ENCODE measurements at places on chromosomes 16 and 17. TPM values are rescaled to one million over a fixed set of nuclear protein-coding genes. Genes with fewer than 3 reads are reported as not detected.

OTOP3 gene
- polyA plus RNA-seq, result not detected

- H3K27me3 ChIP-seq, result no peaks in the 10 kb centered on the region
- H3K27ac ChIP-seq, result no peak overlapping the region
- H3K4me3 ChIP-seq, result no peak overlapping the region
- no peaks in the 10 kb centered on the region for H3K36me3 ChIP-seq
Measured at GRCh38 chr17:9936095-9936494, 31.0 kb upstream of the RCVRN start.

GPR139 gene
- not detected for polyA plus RNA-seq

CEP95 gene
- polyA plus RNA-seq, result 66.5 TPM

DNA sequence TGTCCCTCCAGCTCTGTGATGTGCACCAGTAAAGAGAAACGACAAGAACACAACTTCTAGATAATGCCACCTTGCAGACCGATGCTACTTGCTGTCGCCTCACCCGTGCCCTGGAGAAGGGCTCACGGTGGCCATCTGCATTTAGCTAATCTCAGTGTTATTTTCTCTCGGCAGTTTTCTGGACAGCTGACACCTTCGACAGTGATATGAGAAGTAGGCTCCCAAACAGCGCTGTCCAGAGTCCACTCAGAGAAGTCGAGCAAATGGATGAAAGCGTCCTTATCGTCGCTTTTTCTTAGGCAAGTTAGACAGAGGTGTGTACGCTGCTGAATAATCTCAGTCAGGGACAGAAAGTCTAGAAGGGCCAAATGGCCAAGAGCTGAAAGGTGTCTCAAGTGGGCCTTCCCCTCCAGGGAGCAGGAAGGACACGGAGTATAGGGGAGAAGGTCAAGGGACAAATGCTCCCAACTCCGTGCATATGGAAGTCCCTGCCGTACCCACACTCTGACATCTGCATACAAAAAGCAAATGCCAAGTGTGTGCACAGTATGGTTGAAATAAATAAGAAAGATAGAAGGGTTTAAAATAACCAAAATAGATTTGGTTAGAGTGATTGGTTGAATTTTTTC lies 42.4 kb upstream of the MYOCD start:
- no peak for DNase-seq
- H3K27ac ChIP-seq, result no peak overlapping the region
- no peaks in the 10 kb centered on the region for H3K4me1 ChIP-seq
- no peak overlapping the region for H3K4me3 ChIP-seq
- H3K36me3 ChIP-seq, result no peaks in the 10 kb centered on the region

GAST gene
- polyA plus RNA-seq, result not detected

CCDC200 gene
- polyA plus RNA-seq, result not detected

KRT40 gene
- polyA plus RNA-seq, result not detected

GRCh38 chr17:50626037-50626574 lies 8.6 kb upstream of the ABCC3 start:
- H3K4me1 ChIP-seq, result no peaks in the 10 kb centered on the region
- H3K4me3 ChIP-seq, result no peak overlapping the region
- H3K36me3 ChIP-seq, result no peaks in the 10 kb centered on the region
- peak; percentile 85 for DNase-seq
- H3K27ac ChIP-seq, result no peak overlapping the region

REXO5 gene
- 1.7 TPM for polyA plus RNA-seq

- no peaks in the 10 kb centered on the region for H3K4me1 ChIP-seq
- H3K27ac ChIP-seq, result no peak overlapping the region
- H3K27me3 ChIP-seq, result no peaks in the 10 kb centered on the region
- H3K36me3 ChIP-seq, result no peaks in the 10 kb centered on the region
Measured at GRCh38 chr17:15303268-15303667, 38.1 kb downstream of the TEKT3 start.

TMC5 gene
- polyA plus RNA-seq, result not detected

GFER gene
- 54.4 TPM for polyA plus RNA-seq

DNA sequence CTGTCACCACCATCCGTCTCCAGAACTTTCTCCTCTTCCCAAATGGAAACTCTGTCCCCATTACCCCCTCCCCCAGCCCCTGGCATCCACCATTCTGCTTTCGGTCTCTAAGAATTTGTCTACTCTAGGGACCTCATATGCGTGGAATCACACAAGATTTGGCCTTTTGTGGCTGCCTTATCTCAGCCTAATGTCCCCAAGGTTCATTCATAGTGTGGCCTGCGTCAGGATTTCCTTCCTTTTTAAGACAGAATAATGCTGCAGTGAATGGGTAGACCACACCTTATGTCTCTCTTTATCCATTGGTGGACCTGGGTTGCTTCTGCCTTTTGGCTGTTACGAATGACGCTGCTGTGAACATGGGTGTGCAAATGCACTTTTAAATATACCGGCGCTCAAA lies 139.7 kb upstream of the PLCG2 start:
- no peak for DNase-seq
- H3K36me3 ChIP-seq, result no peaks in the 10 kb centered on the region
- no peaks in the 10 kb centered on the region for H3K27me3 ChIP-seq
- H3K4me1 ChIP-seq, result no peaks in the 10 kb centered on the region
- no peak overlapping the region for H3K4me3 ChIP-seq
- H3K27ac ChIP-seq, result peak overlapping the region; percentile 41

SLC9A5 gene
- 2.7 TPM for polyA plus RNA-seq

- H3K4me3 ChIP-seq, result no peak overlapping the region
- H3K27me3 ChIP-seq, result no peaks in the 10 kb centered on the region
- H3K36me3 ChIP-seq, result no peaks in the 10 kb centered on the region
Measured at GRCh38 chr17:73534209-73534909, 109.9 kb downstream of the SDK2 start.

FBXO47 gene
- not detected for polyA plus RNA-seq

DNA sequence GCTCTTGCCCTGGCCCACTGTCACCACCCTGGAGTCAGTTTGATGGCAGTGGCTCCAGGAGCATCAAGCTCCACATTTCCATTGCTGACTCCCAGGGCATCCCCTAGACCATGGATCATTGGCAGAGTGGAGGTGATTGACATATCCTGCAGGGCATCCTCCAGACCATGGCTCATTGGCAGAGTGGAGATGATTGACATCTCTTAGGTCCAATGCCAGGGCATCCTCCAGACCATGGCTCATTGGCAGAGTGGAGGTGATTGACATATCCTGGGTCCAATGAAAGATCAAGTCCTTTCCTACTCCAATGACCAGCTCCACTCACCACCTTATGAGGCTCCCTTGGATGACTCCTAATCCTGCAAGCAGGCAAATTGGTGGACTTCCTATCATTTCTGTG lies 174.3 kb upstream of the NLRP1 start:
- peak overlapping the region; percentile 88 for H3K27ac ChIP-seq
- no peaks in the 10 kb centered on the region for H3K36me3 ChIP-seq
- H3K4me3 ChIP-seq, result no peak overlapping the region
- H3K4me1 ChIP-seq, result peaks cover 8% of the 10 kb centered on the region

- H3K4me3 ChIP-seq, result no peak overlapping the region
- H3K36me3 ChIP-seq, result no peaks in the 10 kb centered on the region
- peaks cover 6% of the 10 kb centered on the region for H3K27me3 ChIP-seq
- H3K4me1 ChIP-seq, result peaks cover 24% of the 10 kb centered on the region
Measured at GRCh38 chr16:67399218-67399733, 6.0 kb upstream of the TPPP3 start.

PIPOX gene
- 0.34 TPM for polyA plus RNA-seq

- no peak overlapping the region for H3K4me3 ChIP-seq
- no peaks in the 10 kb centered on the region for H3K36me3 ChIP-seq
- H3K4me1 ChIP-seq, result no peaks in the 10 kb centered on the region
- no peak for DNase-seq
- no peak overlapping the region for H3K27ac ChIP-seq
Measured at GRCh38 chr17:79251824-79252223, 177.2 kb downstream of the ENGASE start.

DNA sequence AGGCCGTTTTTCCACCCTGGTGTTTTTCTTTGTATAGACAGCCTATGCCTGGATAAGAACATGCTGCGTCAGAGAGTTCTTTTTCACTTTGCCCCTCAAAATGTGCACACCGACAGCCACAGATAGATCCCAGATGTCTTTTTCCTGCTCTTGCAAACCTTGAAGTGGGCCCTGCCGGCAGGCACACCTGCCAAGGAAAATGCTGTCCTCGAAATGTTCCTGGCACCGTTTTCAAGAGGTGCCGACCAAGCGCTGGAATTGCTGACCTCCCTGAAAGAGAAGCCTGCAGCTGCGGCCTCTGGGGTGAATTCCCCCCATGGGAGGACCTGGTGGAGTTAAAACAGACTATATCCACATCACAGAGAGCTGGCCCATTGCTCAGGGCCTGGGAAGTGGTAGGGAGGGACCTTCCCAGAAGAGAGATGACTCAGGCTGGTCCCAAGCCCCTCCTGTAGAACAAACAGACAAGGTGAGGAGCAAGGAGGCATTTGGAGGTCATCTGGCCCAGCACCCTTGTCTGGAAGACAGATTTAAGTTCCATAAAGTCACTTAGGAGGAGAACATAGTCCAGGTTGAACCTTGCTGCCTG lies 668.1 kb downstream of the MAF start:
- H3K36me3 ChIP-seq, result no peaks in the 10 kb centered on the region
- no peaks in the 10 kb centered on the region for H3K27me3 ChIP-seq
- no peak for DNase-seq
- no peaks in the 10 kb centered on the region for H3K4me1 ChIP-seq
- no peak overlapping the region for H3K27ac ChIP-seq
- H3K4me3 ChIP-seq, result no peak overlapping the region

- no peak for DNase-seq
- peaks cover 26% of the 10 kb centered on the region for H3K36me3 ChIP-seq
- H3K27me3 ChIP-seq, result no peaks in the 10 kb centered on the region
- no peaks in the 10 kb centered on the region for H3K4me1 ChIP-seq
- no peak overlapping the region for H3K27ac ChIP-seq
Measured at GRCh38 chr17:18928628-18929125, 23.3 kb upstream of the SLC5A10 start.

- H3K4me3 ChIP-seq, result no peak within 1 kb of the TSS
- no peaks in the 10 kb centered on the region for H3K27me3 ChIP-seq
- H3K27ac ChIP-seq, result peak within 1 kb of the TSS; percentile 56
- H3K4me1 ChIP-seq, result peaks cover 19% of the 10 kb centered on the region
- H3K36me3 ChIP-seq, result no peaks in the 10 kb centered on the region
- peak; percentile 74 for DNase-seq
Measured at GRCh38 chr17:7650509-7651096, at the start of gene ATP1B2. ATP1B2 (plus strand) TSS chr17:7650926; CDS start chr17:7651519, 593 bp downstream.

- H3K36me3 ChIP-seq, result no peaks in the 10 kb centered on the region
- H3K4me1 ChIP-seq, result no peaks in the 10 kb centered on the region
- no peak overlapping the region for H3K27ac ChIP-seq
- no peak overlapping the region for H3K4me3 ChIP-seq
- DNase-seq, result no peak
- peaks cover 69% of the 10 kb centered on the region for H3K27me3 ChIP-seq
Measured at GRCh38 chr16:3038896-3039295, 2.2 kb upstream of the BICDL2 start.

TBC1D24 gene
- 13.8 TPM for polyA plus RNA-seq

TENT4B gene
- 4.2 TPM for polyA plus RNA-seq

DNA sequence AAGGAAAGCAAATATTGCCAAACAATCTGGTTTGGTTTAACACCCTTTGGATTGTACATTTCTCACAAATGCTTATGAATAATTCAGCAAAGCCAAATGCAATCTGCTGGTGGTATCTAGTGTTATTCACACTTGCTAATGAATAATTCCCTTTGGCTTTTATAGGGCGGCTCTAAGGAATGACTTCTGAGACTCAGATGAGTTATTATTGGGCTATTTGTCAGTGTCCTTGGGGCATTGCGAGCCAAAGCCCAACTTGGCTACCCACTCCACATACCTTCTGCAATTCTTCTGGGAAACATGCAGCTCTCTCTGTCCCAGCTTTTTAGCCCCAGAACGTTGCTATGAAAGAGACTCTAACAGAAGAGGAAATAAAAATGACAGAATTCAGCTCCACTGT lies 41.1 kb downstream of the FTO start:
- peak overlapping the region; percentile 42 for H3K27ac ChIP-seq
- DNase-seq, result peak; percentile 32
- H3K27me3 ChIP-seq, result no peaks in the 10 kb centered on the region
- peaks cover 36% of the 10 kb centered on the region for H3K4me1 ChIP-seq
- no peak overlapping the region for H3K4me3 ChIP-seq

ABCC3 gene
- 164 TPM for polyA plus RNA-seq

DNA sequence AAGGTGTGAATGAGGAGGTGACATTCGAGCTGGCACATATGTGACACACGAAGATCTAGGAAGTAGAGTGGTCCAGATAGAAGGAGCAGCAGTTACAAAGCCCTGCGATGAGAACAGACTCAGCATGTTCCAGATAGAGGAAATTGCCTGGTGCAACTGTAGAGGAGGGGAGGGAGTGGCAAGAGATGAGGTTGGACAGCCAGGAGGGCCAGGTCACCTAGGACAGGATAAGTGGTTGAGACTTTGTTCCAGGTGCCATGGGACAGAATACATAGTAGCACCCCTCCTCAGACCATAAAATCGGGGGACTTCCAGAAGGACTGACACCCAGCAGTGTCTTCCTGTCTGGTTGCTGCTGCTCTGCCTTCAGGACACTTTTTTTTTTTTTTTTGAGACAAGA lies 11.0 kb upstream of the CENPT start:
- no peak for DNase-seq
- no peaks in the 10 kb centered on the region for H3K27me3 ChIP-seq
- H3K36me3 ChIP-seq, result peaks cover 6% of the 10 kb centered on the region
- H3K27ac ChIP-seq, result no peak overlapping the region

- DNase-seq, result no peak
- no peaks in the 10 kb centered on the region for H3K36me3 ChIP-seq
- H3K27me3 ChIP-seq, result no peaks in the 10 kb centered on the region
- H3K4me1 ChIP-seq, result no peaks in the 10 kb centered on the region
Measured at GRCh38 chr17:49723423-49723822, 15.7 kb upstream of the SLC35B1 start.

- H3K27me3 ChIP-seq, result no peaks in the 10 kb centered on the region
- no peak for DNase-seq
- H3K36me3 ChIP-seq, result no peaks in the 10 kb centered on the region
- no peak overlapping the region for H3K27ac ChIP-seq
Measured at GRCh38 chr16:49846800-49847199, 9.1 kb downstream of the ZNF423 start.

DNA sequence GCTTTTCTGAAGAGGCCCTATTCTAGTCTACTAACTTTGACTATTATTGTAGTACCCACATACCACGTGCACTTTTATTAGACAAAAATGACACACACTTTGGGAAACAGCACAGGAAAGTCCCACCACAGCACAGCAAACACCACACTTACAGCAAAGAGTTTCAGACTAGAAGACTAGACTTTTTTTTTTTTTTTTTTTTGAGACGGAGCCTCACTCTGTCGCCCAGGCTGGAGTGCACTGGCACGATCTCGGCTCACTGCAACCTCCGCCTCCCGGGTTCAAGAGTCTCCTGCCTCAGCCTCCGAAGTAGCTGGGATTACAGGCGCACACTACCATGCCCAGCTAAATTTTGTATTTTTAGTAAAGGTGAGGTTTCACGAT lies 20.1 kb downstream of the YWHAE start:
- peaks cover 59% of the 10 kb centered on the region for H3K4me1 ChIP-seq
- no peak overlapping the region for H3K27ac ChIP-seq
- H3K4me3 ChIP-seq, result no peak overlapping the region
- no peak for DNase-seq
- no peaks in the 10 kb centered on the region for H3K36me3 ChIP-seq

SOX15 gene
- polyA plus RNA-seq, result 0.29 TPM

Data from adrenal gland (tissue), 19 donors.